ENCODE measurements at places on chromosomes 12 and 14.

GRCh38 chr14:72810201-72810600 lies 83.7 kb downstream of the DPF3 start:
- DNase-seq: no peak

GRCh38 chr12:10661338-10661737 lies 12.5 kb downstream of the STYK1 start:
- no peak for DNase-seq

DNA sequence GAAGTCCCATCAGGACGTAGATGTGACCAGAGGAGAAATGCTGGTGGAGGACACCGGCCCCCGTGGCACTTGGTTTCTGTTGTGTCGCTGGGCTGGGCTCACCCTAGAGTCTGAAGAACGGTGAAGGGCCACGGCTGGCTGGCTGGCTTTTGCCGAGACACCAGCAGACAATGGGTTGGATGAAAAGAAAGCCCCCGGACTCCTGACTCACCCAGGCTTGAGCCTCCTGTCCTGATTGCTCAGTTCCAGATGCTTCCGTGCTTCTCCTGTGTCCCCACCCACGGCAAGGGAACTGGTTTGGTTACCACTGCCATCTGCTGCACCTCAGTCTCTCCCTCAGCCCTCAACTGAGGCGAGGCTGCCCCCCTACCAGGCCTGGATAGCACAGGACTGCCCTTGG lies 10.4 kb upstream of the ENDOU start:
- DNase-seq: no peak

- DNase-seq: peak; percentile 17
These were observed 33.8 kb downstream of the CREBL2 start for GRCh38 chr12:12645485-12645884.

- DNase-seq: peak; percentile 88
These were observed 4.2 kb downstream of the SCNN1A start for GRCh38 chr12:6370994-6371754.

- DNase-seq: no peak
These were observed 162.8 kb upstream of the LHX5 start for GRCh38 chr12:113634474-113634873.

GRCh38 chr14:76343386-76343785 lies 32.6 kb upstream of the ESRRB start:
- no peak for DNase-seq

DNA sequence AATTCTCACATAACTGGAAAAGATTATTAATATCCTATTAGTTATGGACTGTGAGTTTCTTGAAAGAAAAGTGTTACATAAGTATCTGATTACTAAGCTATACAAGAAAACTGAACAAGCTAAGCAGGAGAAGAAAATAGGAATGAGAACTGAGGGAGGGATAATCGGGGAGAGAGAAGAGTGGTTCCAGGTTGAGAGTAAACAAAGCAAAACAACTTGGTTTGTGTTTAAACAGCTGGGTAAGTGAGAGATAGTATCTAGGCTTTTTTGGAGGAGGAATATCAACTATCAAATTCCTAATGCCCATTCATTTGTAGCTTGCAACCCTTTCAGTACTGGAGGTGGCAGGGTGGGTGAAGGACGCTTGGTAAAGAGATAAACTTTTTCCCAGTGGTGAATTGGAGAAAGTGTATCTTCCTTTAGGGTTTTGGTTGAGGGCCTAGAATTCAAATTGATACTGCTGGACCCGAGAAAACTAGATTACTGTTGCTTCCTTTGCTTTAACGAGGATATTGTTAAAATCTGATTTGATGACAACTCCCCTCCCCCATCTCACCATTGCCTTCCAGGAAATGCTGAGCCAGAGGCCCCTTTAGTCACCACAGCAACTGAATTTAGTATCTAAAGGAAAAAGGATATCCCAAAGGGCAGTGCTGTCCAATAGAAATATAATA lies 2.0 kb upstream of the SLC2A3 start:
- peak; percentile 59 for DNase-seq

DNA sequence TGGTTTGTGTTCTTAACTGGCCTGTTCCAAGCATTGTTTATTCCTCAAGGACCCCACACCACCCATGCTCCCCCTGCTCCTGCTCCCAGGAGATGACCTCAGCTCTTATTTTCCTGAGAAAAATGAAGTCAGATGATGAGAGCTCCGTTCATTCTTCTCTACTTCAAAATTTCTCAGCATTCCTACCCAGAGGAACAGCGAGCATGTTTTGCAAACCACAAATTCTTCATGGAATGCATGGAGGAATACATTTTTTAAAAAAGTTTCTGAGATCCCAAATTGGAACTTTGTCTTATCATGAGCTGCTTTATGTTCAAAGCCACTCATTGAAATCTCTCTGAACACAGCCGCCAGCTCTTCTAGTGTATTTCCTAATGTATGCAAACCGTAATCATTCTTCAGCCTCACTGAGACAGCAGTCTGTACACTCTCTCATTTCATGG lies 44.9 kb downstream of the SYNE2 start:
- no peak for DNase-seq

DNA sequence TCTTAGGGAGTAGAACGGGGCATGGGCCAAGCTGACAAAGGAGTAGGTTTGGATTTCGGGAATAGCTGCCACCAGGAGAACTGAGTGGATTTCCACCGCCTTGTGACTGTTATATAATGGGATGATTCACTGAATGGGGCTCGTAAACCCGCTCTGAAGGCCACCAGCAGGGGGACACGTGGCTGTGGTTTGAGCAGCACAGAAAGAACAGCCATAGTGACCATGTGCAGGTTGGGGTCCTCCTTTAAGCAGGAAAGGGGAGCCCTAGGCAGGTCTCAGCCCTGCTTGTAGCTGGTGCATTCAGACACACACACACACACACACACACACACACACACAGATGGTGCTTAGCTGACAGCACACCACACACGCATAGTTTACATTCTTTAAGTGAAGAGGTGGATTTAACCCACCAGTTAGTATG lies 8.6 kb upstream of the ASB2 start:
- no peak for DNase-seq

- DNase-seq: no peak
These were observed 60.7 kb upstream of the PYGL start for GRCh38 chr14:51004801-51005526.

GRCh38 chr12:59867689-59868088 lies 271.9 kb downstream of the SLC16A7 start:
- no peak for DNase-seq

DNA sequence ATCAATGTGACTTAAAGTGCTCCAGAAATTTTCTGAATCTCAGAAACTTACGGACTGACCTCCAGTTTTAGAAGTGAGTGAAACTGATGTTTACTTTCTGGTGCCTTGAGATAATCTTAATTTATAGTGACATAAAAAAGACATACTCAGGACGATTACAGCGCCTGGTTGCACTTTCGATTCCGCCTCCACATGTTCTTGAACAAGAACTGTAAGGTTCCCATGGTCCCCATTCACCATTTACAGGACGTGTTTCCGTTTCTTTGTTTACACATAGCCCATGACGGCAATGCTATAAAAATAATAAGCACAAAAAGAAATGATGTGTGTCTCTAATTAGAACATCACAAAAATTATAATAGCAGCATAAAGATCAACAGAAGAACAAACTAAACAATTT lies 98.2 kb downstream of the ADAMTS20 start:
- no peak for DNase-seq

DNA sequence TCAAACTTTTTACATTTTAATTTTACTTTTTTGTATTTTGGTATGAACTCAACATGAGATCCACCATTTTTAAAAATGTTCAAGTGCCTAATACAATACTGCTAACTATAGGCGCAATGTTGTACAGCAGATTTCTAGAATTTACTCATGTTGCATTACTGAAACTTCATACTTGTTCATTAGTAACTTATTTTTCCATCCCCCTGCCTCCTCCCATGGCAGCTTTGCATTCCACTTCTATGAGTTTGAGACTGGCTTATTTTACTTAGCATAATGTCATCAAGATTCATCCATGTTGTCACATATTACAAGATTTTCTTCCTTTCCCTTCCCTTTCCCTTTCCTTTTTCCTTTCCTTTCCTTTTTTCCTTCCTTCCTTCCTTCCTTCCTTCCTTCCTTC lies 825.9 kb downstream of the SLC16A7 start:
- DNase-seq: no peak

DNA sequence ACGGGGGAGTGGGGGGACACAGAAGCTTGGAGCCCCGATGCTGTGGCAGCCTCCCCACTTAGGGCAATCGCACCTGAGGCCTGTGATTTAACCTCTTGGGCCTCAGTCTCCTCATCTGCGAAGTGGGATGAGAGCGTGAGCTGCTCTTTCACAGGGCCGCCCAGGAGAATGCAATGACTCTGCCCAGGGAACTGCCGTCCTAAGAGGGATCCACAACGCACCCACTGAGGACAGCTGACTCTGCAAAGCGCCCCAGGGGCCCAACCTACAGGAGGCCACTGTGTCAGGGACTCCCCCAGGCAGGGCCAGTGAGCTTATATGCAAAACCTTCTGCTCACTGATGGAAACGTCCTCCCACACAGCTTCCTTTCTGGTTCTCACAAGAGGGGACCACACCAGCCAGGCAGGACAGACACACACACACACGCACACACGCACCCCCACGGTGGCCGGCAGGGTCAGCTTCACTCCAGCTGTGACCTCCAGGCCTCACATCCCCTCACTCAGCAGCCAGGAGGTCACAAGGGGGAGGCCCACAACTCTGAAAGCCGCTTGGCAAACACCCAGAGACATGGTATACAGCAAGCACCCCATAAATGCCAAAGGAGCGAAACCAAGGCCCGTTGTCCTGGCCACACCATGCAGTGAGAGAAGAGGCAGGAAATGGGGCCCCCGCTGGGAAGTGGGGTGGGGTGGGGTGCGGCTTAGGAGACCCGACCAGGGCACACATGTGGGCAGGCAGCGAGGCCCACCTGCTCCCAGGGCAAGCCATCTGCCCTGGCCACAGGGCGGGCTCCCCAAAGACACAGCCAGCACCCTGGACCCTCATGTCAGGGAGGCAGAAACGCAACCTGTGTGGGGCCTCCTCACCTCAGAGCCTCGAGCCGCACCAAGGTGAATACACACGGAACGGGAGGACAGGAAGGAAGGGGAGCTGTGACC lies 73.3 kb downstream of the NCOR2 start:
- DNase-seq: no peak

DNA sequence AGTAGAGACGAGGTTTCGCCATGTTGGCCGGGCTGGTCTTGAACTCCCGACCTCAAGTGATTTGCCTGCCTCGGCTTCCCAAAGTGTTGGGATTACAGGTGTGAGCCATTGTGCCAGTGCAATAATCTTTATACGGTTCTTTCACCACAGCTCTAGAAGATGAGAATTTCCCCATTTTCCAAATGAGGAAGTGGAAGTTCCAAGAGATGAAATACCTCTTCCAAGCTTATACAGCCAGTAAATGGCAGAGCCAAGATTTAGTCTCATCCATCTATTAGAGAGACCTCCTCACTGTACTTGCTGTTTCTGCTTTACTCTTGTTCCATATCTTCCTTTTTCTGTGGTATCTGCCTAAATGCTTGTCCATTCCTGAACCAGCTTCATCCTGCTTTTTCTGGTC lies 3.1 kb upstream of the LMNTD1 start:
- no peak for DNase-seq

DNA sequence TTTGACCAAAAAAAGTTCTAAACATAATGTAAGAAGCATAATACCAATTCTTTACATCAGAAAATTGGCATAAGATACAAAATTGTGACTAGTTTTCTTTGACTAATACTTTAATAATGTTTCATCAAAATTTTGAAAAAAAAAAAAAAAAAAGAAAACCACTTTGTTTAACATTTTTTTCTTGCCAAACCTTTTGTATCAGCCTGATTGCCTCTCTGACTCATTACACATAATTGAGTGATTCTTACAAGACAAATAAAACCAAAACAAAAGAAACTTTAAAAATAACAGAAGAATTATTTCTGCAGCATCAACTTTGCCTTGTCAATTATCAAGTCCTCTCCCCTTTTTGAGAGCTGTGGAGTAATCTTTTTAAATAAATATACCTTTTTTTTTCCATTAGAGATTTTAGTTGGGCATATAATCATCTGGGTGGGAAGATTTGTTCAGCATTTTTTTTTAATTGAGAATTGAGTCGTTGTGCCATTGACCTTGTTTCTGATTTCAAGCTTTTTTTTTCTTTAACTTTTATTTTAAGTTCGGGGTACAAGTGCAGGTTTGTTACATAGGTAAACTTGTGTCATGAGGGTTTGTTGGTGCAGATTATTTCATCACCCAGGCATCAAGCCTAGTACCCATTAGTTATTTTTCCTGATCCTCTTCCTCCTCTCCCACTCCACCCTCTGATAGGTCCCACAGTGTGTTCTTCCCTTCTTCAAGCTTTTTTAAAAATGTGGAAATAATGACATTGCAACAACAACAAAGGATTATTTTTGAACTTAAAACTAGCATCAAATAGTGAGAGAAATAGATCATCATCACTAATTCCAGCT lies 45.8 kb upstream of the HMGA2 start:
- no peak for DNase-seq

DNA sequence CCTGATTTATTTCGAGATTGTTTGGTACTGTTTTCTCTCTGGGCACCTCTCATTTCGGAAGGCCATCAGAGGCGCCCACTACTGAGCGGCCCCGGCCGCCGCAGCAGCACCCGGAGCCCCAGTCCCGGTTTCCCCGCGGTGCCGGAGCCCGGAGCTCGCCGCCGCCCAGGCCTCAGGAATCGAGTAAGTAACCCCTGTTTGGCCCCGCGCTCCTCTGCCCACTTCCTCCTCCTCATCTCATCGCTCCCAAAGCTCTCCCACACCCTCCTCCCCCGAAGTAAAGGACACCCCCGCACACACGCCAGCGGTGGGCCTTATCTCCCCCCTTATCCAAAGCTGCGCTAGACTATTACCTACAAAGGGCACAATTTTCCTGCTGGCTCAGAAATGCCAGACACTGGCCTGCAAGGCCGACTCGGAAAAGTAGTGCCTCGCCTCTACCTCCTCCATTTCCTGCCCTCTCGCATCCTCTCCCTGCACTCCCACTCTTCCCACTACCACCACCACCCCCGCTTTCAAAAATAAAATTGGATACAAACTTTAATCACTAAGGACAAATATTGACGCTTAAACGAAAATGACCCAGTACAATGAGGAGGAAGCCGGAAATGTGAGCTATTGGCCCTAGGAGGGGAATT lies 637 bp upstream of the FOXG1 start:
- no peak for DNase-seq

DNA sequence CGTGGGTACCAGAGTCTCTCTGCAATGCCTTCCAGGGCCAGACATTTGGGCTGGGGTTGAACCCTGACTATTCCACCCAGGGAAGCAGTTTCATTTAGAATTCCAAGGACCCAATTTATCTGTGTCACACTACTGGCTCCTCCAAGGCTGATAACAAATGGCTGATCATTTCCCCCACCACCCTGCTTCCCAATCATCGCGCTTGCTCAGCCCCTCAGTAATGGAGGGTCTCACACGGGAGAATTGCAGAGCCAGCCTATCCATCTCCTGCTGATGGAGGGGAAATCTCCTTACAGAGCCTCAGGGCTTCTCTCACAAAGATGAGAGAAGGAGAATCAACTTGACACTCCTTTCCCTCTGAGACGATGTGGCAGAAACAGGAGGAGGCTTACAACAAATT lies 78.4 kb upstream of the WSCD2 start:
- DNase-seq: no peak
